ENCODE measurements at places on chromosomes 1 and 21.
A peak's percentile ranks its signal among the peaks of the same experiment; 100 is the strongest.

GRCh38 chr21:33113131-33113530 lies 43.2 kb downstream of the OLIG1 start:
- DNase-seq: no peak

GRCh38 chr1:168976267-168976666 lies 130.2 kb upstream of the ATP1B1 start:
- DNase-seq: no peak

- DNase-seq: no peak
These were observed 32.0 kb upstream of the TLR5 start for GRCh38 chr1:223175032-223175431.

DNA sequence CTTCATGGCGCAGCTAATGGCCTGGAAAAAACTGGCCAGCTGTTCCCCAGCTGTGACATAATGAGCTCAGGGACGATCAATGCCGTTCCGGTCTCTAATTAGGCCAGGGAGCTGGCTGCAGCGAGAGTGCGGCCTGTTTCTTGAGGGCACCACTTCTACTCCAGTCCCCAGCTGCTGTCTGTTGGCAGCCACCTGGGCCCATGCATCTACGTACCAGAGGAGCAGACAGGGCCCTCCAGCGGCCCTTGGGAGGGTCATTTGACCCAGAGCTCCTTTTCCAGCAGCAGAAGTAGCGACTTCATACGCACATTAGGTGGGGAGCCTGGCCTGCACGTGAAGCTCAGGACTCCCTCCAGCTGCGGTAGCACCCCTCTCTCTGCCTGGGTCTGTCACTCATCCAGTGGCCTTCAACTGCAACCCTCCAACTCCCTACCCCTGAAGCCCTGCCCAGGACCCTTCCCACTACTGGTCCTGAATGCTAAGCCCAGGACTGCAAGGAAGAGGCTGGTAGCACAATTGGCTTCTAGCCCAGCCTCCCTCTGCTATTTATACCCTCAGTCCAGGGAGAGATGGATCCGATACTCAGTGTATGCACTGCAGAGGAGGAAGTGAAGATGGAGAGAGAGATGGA lies 9.1 kb upstream of the GPR61 start:
- DNase-seq: no peak

DNA sequence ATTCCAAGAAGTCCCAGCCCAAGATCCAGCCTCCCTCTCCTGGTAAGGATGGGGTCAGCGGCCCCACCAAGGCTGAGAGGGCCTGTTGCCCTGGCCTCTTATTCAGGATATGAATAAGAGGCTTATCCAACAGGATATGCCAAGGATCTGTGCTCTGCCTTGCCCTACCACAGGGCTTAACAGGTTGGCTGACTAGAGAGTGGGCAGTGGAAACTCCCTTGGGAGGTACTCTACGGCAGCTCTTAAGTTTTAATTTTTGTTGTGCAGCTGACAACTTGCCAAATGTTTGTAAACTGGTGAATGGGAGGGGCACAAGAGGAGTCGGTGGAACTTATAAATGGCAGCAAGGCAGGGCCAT lies 16.5 kb upstream of the PIGV start:
- no peak for DNase-seq

GRCh38 chr1:200510228-200510623 lies 100.4 kb upstream of the ZNF281 start:
- DNase-seq: peak; percentile 84

GRCh38 chr1:239733995-239734394 lies 347.6 kb downstream of the CHRM3 start:
- no peak for DNase-seq

DNA sequence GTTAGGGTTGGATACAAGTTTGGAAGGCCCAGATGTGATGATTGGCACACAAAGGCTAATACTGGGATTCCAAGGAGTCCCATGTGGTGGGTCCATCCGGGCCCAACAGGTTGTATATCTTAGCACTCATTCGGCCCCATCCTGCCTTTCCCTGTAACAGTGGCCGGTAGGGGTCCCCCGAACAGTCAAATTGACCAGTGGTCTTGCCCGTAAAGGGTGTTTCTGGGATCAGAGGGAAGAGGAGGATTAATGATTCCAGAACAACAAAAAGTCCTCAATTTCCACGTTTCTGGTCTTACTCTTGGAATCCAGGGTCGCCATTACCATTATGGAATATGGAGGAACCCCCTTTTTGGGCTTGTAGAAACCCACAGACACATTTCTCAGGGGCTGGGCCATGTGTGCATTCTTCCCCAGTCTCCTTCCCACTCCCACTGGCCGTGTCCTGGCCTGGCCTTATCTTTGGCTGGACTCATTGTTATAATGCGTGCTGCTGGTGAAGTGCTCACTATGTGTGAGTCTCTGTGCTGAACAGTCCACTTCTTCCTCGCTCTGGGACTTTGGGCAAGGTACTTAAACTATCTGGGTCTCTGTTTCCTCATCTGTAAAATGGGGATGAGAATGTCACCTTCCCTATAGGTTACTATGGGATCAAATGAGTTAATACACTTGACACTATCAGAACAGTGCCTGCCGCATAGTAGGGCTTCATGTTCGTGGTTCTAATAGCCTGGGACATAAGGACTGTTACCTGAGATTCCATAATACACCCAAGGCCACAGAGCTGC lies 161.8 kb downstream of the DYRK1A start:
- no peak for DNase-seq

- DNase-seq: no peak
These were observed 17.4 kb downstream of the TCEA3 start for GRCh38 chr1:23407016-23407630.

DNA sequence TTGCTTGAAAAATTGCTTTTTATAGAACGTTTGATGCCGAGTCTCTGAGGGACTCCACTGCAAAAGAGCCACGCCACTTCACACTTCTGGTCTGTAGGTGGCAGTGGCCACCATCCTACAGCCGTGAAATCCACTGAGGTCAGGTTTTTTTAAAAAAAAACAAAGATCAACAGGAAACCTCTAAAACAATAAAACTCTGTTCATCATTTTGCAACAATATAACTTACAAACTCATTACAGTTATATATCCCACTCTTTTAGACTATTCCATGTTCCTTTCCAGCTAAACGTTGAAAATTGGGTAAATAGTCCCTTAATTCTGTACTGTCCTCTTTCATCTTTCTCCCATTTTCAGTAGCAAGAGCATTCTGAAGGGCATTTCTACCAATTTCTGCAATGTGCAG lies 64.6 kb upstream of the FMN2 start:
- peak; percentile 42 for DNase-seq

DNA sequence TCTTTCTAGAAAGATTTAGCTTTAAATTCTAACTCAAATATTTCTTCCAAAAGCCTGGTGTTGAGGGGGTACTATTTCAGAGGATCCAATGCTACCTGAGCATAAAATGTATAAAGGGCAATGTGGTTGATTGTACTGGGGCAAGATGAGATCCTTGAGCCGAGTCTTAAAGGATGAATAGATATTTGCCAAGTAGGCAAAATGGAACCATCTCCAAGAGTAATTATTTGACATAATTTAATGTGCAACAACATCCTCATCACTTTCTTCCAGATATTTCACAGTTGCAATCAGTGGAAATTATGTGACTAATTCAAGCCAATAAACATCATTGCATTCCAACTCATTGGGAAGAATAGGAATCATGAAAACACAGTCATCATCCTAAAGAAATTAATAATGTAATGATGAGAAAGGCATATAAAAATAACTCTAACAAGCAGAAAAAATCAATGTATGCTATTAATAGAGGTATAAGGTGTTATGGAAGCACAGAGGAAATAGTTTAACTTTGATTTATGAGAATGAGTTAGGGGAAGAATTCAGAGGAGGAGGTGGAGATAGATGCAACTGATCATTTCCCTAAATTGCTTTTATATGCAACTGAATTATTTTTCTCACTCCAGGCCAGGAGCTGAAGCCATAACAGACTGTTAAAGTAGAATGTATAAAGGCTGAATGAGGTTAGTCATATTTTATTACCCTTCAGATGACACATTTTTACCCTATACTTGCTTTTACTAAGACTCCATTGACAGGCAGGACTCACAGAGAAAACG lies 30.0 kb upstream of the RGS4 start:
- no peak for DNase-seq

GRCh38 chr1:203612932-203613682 lies 13.5 kb upstream of the ATP2B4 start:
- DNase-seq: no peak

DNA sequence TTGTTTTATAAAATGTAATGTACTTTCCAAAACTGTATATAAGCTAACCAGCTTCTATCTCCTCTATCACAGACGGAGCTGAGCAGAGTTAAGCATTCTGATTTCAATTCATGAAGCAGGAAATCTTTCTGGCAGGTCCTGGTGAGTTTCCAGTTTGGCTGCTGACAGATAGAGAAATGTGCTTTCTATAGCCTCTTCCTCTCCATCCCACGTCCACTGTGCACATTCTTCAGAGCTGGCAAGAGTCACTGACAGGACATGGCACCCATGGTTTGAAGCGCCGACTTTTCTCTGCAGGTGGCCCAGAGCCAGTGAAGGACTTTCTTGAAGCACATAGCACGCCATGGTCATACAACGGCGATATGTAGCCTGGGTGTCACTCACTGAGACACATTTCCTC lies 52.3 kb upstream of the POU2F1 start:
- no peak for DNase-seq

All from GM13976 (cell line).